ENCODE measurements at places on chromosomes 2 and 18.

GRCh38 chr2:97718051-97718882 lies 4.9 kb downstream of the ZAP70 start:
- no peak for DNase-seq

DNA sequence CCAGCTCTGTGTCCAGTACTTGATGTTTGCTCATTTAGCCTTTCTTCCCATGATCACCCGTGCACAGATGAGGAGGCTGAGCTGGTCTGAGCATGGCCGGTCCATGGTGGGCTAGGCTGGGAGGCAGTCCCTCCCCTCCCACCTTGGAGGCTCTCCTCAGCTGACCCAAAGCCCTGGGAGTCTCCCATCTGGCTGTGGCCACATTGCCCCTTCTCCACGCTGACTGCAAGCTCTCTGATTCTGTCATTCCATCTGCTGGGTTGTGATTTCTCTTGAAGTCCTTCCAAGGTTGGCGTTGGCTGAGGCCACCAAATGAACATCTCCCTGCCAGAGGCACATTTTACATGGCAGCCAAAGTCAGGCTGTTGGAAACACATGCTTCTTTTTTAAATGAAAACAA lies 44.0 kb downstream of the ACKR3 start:
- no peak for DNase-seq

GRCh38 chr2:37718515-37719161 lies 47.2 kb upstream of the CDC42EP3 start:
- DNase-seq = no peak

- DNase-seq = no peak
Observed at GRCh38 chr2:207258263-207258991, 92.7 kb upstream of the KLF7 start.
